Stimulated activated CD8-positive, alpha-beta memory T cell treated with anti-CD3 and anti-CD28 coated beads, Interleukin-7, amount 100 ng/mL, for 1 hour (primary cell): ENCODE measurements at places on chromosomes 4 and X.

DNA sequence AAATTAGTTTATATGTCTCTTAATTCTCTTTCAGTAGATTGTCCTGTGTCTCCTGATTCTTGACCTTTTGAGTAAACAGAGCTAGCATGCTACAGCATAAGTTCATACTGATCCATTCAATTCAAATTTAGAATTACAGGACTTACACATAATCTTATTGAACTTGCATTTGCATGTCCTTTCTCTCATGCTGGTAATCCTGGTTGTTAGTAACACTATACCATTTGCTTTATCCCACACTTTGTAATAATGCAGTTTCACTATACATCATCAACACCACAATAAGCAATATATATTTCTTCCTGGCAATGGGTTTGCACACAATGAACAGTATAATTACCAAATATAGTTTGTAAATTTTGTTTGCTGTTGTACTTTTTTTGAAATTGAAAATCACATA lies 937.2 kb upstream of the GRID2 start:
- no peak for DNase-seq

GRCh38 chrX:1361275-1361674 lies 24.7 kb downstream of the IL3RA start:
- no peak for DNase-seq

- no peak for DNase-seq
These were observed 4.5 kb downstream of the DTHD1 start for GRCh38 chr4:36285784-36286480.

DNA sequence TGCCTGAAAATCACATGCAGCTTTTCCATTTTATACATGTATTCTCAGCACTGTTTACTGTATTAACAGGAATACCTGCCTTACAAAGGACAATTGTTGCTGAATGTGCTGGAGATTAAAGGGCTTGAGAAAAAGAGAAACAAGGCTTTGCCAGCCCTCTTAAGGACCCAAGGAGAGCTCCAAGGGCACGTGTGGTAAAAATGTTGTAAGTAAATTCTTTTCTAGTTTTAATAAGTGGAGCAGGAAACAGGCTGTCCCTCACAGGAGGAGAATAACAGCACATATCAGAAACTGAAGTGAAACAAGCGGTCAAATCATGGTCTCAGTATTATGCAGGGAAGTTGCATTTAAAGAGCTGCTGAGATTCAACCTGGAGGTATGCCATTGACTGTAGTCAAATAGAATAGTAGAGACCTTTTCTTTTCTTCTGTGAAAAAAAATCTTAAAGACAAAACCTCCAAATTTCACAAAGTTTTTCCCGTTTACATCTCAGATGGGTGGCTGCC lies 18.5 kb downstream of the IGFBP7 start:
- DNase-seq: no peak

- DNase-seq: no peak
These were observed 9.7 kb upstream of the CLNK start for GRCh38 chr4:10694151-10694827.

GRCh38 chr4:114599231-114599902 lies 760 bp downstream of the UGT8 start:
- DNase-seq: no peak

GRCh38 chr4:1318488-1319213 lies 28.4 kb upstream of the UVSSA start:
- DNase-seq: no peak

DNA sequence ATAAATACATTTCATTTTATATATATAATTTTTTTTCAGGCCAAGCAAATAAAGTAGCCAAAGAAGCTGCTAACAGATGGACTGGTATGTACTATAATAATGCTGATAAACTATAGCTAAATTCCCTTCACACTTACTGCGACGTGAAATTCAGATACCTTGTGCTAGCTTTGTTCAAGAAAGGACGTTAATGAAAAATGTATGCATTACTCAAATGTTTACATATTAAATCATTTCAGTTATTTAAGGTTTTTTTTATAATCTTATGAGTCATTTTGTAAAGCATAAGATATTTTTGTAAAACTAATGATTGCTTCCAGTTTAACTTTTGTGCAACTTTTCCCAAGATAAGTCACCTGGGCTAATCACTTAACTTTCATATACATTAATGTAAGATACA lies 57.2 kb upstream of the TMEM131L start:
- no peak for DNase-seq

- no peak for DNase-seq
These were observed 72.4 kb downstream of the PAPSS1 start for GRCh38 chr4:107647591-107647990.

DNA sequence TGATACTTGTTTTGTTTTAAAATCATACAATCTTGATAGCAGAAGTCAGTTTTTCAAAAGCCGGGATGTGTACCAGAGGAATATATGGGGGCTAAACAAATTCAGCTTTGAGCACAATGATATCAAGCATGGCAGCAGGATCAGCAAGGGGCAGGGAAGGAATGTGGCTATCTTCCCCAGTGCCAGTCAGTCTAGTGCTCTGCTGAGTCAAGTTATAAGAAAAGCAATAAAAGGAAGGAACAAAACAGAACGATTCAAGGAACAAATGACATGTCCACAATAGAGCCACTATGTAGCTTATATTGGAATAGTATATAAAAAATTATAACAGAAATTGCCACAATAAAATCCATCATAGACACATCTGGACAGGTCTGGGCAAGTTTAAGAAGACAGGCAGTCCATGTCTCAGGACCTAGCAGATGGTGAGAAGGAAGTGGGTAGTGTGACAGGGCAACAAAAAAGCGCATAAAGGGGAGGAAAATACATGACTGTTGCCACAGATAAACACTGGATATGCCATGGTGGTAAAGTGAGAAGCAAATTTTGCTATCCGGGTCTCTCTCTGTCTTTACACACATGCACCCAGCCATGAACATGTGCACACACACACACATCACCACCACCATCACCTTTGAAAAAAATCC lies 518.2 kb upstream of the HTR2C start:
- DNase-seq: no peak

- no peak for DNase-seq
These were observed 83.9 kb upstream of the MSX1 start for GRCh38 chr4:4775493-4776004.
